ENCODE measurements at places on chromosomes 7 and 10.
A peak's percentile ranks its signal among the peaks of the same experiment; 100 is the strongest.

GRCh38 chr10:944034-944831 lies 12.7 kb upstream of the LARP4B start:
- peak; percentile 34 for DNase-seq

- peak; percentile 35 for DNase-seq
Observed at GRCh38 chr7:24728503-24729364, 28.5 kb downstream of the GSDME start.

DNA sequence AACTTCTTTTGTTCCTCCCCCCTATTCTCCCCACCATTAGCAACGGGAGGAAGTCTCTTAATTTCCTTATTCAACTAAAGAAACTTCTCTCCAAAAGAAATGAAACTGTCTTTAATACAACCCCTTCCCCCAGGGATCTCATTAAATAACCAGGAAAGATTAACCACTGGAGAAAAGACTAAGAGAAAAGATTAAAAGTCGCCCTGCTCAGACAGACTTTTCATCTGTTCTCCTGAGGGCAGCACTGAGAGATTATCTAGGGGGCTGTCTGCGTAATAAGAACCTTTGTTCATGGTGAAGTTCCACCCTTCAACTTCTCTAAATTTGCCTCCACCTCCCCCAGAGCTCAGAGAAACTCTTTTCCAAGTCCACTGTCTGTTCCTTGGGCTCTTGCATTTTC lies 105.5 kb downstream of the HGF start:
- DNase-seq = no peak

- no peak for DNase-seq
Observed at GRCh38 chr10:16341637-16342036, 95.2 kb upstream of the PTER start.

- DNase-seq = peak; percentile 56
Observed at GRCh38 chr10:49139028-49139845, 5.4 kb upstream of the FAM170B start.

DNA sequence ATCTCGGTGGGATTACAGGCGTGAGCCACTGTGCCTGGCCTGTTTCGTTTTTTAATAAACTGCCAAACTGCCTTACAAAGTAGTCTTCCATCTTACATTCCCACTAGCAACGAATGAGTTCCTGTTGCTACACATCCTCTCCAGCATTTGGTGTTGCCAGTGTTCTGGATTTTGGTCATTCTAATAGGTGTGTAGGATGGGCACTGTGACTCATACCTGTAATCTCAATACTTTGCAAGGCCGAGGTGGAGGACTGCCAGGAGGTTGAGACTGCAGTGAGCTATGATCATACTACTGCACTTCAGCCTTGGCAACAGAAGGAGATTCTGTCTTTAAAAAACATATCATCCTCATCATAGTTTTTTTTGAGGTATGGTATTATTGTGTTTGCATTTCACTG lies 21.4 kb upstream of the RSBN1L start:
- DNase-seq = no peak

- no peak for DNase-seq
Observed at GRCh38 chr10:79063661-79064492, 4.9 kb upstream of the ZMIZ1 start.

DNA sequence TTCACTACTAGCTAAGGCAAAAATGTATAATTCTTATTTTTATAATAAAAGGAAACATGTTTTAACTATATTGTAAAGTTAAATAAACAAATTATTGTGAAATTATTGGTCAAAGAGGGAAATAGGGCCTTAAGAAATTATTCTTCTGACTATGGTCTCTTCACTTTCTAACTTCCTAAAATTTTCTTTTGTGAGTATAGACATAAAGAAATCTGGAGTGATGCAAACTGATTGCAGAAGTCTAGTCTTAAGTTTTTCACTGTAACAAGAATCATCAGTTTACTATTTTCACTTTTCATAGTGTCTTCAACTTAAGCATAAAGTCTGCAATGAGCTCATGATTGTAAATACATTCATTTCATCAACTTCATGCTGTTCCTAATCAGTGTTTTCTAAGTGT lies 525.4 kb downstream of the TFEC start:
- no peak for DNase-seq

GRCh38 chr10:54284526-54285193 lies 516.4 kb downstream of the PCDH15 start:
- DNase-seq = no peak

DNA sequence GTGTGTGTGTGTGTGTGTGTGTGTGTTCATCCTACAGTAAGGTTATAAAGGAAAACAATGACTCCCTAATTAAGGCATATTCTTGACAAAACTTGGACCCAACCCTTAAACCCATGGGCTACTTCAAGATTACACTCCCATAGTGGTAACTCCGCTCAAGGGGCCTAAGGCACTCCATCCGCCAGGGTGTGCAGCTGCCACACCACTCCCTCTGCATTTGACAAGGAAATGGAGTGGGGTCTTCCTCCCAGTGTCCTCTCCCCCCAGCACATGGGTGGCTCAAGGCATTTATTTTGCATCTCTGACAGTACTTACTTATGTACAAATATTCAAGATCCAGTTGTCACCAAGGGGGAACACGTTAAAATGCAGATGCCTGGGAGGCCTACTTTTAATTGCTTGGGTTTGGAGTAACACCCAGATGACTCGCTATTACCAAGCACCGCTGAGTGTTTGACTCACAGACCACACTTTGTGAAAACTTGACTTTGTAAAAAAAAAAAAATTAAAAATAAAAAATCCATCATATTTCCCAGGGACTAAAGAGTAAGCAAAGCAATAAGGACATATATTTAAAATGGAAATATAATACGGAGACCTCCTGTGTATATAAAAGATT lies 53.0 kb upstream of the AGR3 start:
- no peak for DNase-seq

DNA sequence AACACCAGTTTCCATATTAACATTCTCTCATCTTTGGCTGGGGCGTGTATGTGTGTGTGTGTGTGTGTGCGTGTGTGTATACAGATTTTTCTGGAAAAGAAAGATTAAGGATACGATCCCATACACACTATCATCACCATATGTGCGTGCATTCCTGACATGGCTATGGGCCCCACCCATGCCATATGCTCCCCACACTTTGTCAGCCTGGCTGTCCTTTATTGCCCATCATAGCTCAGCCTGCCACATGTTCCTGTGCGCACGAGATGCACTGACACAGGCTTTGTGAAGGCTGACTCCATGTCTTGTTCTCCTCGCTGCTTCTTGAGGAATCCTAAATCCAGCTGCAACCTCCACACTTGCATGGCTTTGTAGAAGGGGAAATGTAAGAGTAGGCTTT lies 984.1 kb downstream of the LRMDA start:
- no peak for DNase-seq

DNA sequence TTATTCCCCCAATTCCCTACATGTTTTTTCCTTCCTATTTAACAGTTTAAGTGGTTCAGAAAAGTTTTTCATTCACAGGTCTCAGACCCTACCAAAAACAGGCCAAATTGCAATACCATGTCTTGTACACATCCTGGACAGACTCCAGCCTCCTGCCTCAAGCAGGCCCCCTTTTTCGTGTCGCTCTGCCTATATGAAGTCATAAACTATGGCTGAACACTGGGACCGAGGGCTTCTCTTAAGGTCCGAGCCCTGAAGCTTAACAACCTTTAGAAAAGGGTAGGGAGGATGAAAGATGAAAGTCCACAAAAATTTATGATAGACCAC lies 1.4 kb downstream of the FBXW4 start:
- DNase-seq = no peak

- DNase-seq = no peak
Observed at GRCh38 chr7:156461881-156462665, 178.5 kb upstream of the RNF32 start.

GRCh38 chr10:7659560-7659959 lies 7.2 kb downstream of the ITIH5 start:
- no peak for DNase-seq

DNA sequence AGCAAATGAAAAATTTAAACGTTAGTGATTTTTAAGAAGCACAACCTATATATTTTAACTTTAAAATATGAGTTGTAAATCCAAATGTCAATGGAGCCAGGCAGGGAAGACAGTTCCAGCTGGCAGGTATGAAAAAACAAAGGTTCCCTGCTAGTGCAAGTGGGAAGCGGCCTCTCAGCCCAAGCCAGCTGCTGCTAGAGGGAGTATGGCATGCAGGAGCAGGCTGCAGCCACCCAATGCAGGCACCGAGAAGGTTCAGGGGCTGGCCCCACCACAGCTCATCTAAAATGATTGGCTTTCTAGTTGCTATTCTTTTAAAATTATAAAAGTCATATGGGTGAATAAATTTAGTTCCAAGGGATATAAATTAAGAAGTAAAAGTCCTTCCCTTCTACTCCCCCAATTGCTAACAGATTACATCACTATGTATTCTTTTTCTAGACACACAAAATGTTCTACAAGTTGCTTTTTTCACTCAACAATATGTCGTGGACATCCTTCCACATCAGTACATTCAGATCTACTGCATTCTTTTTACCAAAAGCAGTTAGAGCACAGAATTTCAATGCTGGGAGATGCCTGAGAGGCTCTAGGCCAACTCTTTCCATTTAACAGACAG lies 69.3 kb downstream of the SGMS1 start:
- no peak for DNase-seq

DNA sequence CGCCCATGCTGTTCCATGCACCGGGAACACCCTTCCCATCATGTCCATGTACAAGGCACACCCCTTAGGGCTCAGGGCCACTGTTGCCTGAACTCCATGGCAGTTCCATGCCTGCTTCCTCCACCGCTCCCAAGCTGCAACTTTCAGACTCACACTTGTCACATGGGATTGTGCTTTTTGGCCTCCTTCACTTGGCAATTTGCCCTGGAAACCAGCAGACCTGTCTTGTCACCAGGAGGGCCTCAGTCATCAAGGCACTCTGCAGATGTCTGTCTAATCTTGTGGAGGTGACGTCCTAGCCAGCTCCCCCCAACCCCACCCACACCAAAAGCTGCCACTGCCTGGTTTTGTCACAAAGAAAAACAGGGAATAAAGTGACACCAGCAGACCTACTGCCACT lies 47.5 kb downstream of the CARD11 start:
- no peak for DNase-seq

DNA sequence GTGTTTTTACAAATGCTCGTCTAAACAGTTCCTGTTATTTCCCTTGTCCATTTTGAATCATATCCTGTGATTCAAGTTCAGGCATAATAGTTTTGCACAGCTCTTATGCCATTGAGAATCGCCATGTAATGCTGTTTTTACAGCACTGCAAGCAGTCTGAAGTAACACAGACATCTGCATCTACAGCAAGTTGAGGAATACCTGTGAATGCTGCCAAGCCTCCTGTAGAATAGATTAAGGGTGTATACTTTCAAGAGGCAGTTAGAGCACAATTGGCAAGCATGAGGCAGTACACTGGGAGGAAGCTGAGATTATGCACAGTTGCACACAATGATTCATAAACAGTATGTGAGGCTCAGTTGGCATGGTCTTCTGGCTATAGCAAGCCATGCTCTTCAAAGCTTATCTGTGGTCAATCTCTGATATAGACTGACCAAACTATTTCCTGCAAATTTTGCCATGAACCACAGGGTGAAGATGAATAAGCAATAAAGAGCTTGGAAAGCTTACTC lies 121.9 kb upstream of the AKR1E2 start:
- peak; percentile 34 for DNase-seq

DNA sequence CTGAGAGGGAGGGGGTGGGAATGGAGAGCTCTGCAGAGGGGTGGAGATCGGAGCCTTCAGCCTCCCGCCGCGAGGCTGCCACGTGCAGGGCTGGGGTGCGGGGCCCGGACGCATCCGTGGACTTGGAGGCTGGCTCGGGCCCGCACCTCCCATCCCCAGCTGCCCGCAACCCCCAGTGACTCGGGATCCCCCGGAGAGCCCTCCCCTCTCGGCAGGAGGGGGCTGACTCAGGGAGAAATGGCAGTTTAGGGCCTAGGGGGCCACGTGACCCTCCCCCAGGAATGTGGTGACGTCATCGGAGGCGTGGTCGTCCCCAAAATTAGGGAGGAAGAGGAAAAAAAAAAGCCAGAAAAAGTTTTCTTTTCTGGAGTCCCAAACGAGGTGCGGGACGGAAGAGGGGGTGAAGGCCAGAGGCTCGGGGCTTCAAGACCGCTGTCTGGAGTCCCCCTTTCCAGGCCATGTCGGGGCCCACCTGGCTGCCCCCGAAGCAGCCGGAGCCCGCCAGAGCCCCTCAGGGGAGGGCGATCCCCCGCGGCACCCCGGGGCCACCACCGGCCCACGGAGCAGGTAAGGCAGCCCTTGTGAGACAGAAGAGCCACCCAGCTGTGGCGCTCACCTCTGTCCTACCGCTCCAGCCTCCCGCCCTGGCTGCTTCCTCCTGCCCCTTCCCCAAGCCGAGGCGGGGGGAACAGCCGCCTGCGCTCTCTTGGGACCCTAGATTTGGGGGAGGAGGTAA lies at the start of gene TRIP6:
Gene TRIP6 (plus strand): TSS at position 348 of the 736 bp plus-strand sequence. CDS start 111 bp downstream, at position 459.
- DNase-seq = peak; percentile 97

DNA sequence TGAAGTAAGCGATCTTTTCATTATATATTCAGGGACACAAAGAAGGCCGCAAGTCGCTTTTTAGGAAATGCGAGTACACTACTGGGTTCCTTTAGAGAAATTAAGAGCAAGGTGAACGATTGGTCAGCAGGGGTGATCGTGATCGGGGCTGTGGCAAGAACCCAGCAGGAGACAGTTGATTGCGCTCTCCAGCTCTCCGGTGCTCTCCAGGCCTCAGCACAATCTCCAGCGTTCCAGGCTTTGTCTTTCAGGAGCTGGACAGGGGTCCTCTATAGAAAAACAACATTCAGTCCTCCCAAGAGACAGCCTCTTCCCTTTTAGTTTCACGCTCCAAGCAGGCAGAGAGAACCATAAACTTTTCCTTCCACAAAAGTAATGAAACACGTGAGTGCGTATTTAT lies 170.5 kb upstream of the KLF6 start:
- DNase-seq = peak; percentile 67

DNA sequence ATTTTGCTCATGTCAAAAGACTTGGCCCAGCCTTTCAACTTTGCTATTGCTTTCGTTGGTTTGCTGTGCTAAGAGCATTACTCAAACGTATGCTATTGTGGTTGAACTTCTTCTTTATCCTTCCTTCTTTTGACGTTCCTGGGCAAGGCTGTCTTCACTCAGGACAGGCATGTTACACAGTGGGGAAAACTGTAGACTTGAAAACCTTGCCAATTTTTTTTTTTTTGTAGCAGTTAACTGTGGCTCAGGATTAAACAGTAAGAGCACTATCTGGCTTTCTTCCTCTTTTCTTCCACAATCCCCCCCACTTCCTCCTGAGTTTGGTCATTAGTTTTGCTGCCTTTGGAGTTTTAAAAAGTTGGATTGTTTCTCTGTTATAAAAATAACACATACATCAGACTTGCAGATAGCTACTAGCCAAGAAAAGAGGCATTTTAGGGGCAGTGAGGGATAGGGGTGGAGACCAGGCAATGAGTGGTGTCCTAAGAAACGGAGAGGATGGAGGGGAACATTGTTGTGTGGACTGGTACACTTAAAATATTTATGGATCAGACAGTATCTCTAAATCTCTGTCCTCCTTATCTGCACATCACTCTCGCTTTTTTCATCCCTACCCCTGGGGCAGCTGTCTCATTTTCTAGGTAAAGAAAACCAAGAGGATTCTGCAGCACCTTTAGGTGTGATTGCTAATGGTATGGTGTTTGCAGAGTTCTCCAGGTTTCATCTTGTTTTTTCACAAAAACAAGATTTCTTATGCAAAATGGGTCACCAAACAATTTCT lies 181.7 kb downstream of the LRMDA start:
- peak; percentile 66 for DNase-seq
